ENCODE measurements at places on chromosomes 11 and 22. TPM values are rescaled to one million over a fixed set of nuclear protein-coding genes. Genes with fewer than 3 reads are reported as not detected.

DNA sequence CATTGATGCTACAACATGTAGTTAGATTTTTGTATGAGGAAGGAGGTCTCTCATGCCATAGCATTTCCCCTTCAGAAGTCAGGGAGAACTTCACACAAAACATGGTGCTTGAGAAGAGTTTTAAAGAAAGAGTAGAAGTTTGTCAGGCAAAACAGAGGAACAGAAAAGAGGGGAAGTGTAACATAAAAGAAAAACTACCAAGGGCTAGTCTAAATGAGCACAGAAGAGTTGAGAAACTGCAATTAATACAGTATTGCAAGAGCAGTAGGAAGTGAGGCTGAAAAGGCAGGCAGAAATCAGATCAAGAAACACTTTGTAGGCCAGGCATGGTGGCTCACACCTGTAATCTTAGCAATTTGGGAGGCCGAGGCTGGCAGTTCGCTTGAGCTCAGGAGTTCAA is 61.0 kb downstream of the FAM168A start:
- DNase-seq = no peak

DNA sequence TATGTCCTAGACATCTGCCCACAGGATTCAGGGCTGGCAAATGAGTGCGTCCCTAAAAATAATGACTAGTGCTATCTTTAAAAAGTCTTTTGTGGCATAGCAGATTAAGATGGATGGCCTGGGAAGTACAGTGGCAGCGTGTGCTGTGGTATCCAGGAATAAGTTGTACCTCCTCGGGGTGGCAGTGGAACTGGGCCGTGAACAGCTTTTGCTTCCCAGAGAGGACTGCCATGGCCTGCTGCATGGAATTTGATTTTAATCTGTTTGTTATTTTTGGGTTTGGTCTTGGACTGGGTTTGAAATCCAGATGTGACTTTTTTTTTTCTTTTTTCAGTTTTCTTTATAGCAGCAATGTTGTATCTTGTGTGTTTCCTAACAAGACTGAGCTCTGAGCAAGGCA is 71.3 kb upstream of the PARVG start:
- peak; percentile 51 for DNase-seq

- DNase-seq = no peak
Observed at GRCh38 chr22:20777420-20778177, 3.7 kb downstream of the SERPIND1 start.

- no peak for DNase-seq
Observed at GRCh38 chr11:121356357-121356756, 63.8 kb downstream of the SC5D start.

RASD2 gene
- polyA plus RNA-seq = 27.4 TPM

SYT8 gene
- polyA plus RNA-seq = not detected

C11orf42 gene
- polyA plus RNA-seq = not detected

ARHGEF17 gene
- polyA plus RNA-seq = 21.9 TPM

LGR4 gene
- 6.3 TPM for polyA plus RNA-seq

TYR gene
- polyA plus RNA-seq = not detected

C11orf86 gene
- polyA plus RNA-seq = not detected

MMP13 gene
- not detected for polyA plus RNA-seq

DRAP1 gene
- polyA plus RNA-seq = 170 TPM

Measured in brain (organoid and tissue), 16 donors.